ENCODE measurements at places on chromosomes 1 and 21.

- no peak for DNase-seq
These were observed 10.7 kb upstream of the TCHH start for GRCh38 chr1:152125834-152126443.

DNA sequence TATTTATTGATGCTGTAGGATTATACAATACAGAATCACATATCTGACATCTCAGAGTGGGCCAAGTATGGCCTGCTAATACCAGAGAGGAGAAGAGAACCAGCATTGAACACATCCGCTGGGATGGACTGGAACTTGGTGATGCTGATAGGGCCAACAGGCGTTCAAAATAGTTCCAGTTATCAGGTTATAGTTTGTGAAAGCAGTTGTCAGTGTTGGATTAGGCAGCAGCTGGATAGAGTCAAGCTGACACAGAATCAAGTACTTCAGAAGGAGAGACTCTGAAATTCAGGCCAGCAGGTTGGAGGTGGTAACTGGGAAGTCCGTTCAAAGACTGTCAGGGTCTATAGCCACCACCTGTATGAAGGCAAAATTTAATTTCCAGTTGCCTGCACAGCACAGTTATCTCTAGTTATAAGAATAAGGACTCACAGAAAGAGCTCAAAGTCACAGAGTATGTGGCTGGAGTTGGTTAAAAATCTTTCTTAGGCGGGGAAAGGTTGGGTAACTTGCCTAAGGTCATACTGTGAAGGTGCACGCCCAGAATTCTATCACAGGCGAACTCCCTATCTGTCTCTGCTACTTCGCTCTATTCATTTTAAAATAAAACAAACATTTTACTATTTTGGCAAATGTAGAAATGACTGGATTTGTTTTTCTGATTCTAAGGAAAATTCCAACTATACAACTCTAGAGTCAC lies 9.9 kb upstream of the DIPK1A start:
- no peak for DNase-seq

DNA sequence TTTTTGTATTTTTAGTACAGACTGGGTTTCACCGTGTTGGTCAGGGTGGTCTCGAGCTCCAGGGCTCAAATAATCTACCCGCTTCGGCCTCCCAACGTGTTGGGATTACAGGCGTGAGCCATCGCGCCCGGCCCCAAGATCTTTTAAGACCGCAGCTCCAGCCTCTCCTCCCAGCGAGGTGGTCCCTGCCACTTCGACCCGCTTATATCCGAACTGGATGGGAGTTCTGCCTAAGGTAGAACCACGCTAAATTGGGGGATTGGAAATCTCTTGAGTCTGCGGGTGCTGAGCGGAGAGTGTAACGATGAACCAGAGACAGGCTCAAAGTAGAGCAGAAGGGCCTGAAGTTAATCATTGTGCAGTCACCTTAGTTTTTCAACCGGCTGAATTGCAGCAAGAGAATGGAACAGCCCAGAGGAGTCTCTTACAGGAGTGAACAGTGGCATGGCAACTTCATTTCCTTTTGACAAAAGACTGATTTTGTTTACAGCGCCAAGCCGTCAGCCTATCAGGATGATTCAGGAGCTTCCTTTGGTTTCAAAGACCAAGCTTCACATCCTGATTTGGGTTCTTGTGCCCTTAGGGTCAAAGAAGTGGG lies 726 bp upstream of the CYB5R1 start:
- DNase-seq: no peak

DNA sequence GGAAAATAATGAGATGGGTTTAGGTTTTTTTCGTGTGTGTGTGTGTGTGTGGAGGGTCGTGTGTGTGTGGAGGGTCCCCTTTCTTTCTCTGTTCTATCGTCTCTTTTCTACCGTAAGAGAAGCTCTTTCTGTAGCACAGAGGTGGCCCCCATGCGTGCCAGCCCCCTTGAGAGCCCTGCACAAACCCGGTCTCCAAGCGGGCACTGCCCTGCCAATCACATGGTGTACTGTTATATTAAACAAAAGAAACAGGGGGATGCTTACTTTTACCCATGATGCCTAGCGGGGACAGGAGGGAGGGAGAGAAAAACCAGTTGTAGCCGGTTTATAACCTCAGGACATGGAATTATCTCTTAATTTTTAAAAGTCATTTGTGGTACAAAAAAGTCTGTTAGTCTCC lies 41.0 kb downstream of the GATAD2B start:
- DNase-seq: peak; percentile 14

DNA sequence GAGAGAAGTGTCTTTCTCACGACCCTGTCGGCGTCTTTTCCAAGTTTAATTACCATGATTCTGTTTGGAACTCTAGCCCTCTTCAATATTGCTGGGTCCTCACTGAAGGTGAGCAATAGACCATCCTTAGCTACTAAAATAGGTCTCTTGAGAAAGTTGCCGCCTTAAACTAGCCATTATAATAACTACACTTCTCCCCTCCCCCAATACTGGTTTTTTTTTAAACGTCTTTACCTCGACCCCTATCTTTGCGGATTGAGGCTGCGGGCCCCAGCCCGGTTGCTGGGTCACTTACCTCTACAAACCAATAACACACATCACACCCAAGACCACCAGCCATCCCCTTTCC lies 672 bp downstream of the ENSA start:
- no peak for DNase-seq

- DNase-seq: no peak
These were observed 24.8 kb upstream of the EDN2 start for GRCh38 chr1:41509270-41509671.

DNA sequence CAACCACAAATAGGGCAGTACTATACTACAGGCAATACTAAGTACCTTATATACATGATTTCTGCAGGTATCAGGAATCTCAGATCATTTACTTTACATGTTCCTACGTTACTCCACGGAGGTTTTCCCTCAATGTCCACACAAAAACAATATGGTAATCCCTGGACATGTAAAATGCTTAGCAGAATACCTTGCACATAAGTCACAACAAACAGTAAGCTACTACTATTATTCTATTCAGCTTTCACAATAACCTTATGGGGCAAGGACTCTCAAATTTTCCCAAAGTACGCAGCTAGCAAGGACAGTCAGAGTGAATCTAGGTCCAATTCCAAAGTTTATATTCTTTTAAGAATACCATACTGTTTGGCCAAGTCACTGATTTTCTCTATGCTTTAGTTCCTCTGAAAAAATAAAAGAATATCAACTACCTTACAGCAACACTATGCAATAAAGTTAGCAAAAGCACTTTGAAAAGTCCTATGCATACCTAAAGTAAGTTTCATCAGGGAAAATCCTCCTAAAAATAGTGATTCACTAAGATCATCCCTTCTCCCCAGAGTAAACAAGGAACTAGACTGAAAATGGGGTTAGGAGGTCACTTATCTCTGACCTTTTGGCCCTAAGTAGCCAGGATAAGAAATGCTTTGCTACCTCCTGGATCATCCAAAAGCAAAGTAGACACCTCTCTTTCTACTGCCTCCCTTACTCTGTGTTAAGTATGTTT lies 67.4 kb downstream of the LUZP1 start:
- DNase-seq: no peak

GRCh38 chr1:48356901-48357300 lies 115.1 kb downstream of the SPATA6 start:
- no peak for DNase-seq

- no peak for DNase-seq
These were observed 283.8 kb downstream of the CACNA1E start for GRCh38 chr1:181767001-181767708.

GRCh38 chr1:202807451-202807925 lies 733 bp downstream of the KDM5B start:
- peak; percentile 68 for DNase-seq

- DNase-seq: no peak
These were observed 1242.0 kb downstream of the AMY1C start for GRCh38 chr1:104991702-104992101.

DNA sequence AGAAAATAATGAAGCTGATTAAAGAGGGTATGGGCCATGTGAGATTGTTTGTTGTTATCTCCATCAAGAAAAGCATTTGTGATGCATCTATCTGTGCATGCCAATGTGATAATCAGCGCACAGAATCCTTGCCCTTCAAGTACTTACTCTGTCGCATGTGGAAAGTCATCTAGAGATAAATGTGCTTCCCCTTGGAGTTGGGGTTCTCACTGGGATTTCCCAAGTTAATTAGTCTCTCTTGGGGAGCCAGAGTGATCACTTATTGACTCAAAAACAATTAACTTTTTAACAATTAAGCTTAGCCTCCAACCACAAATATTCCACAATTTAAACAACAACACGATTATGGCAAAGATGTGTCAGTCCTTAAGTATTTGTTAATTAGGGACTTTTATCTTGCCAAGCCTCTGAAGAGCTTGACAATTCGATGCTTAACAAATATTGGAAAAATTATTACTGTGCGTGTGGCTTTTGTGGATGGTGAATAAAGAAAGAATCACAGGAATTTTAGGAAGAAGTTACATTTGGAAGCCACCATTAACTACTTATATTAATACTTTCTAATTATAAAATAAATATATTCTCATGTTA lies 17.5 kb downstream of the RHOU start:
- DNase-seq: no peak

DNA sequence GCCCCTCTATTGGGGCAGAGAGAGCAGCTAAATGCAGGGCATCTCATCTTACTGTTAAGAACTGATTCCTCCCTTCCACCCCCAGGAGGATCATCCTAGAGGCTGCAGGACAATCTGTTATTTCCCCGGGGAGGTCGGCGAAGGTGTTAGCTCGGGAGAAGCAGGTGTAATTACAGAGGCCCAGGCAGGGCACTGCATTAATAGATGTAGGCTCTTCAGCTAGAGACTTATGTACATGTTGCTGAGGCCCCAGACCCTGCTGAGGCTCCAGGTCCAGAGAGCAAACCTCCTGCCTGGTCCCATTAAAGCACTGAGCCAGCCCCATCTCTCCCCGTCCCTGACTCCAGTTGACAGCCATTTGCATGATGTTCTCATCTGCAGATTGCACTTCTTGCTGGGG lies 320.3 kb upstream of the VAMP3 start:
- no peak for DNase-seq

DNA sequence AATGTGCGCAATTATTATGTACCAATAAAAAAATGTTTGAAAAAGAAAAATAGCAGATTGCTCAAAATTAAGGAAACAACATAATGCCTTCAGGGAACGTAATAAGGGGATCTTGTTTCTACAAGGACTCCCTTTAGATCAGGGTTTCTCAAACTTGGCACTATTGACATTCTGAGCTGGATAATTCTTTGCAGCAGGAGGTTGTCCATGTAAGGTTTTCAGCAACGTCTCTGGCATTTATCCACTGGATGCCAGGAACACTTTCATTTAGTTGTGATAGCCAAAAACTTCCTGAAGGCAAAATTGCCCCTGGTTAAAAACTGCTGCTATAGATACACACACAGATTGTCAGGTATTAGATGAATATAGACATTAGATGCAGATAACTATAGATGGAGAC lies 666.7 kb upstream of the ADAMTS5 start:
- DNase-seq: no peak

- DNase-seq: no peak
These were observed 2.2 kb upstream of the C1orf167 start for GRCh38 chr1:11759791-11760190.

GRCh38 chr1:192140382-192140781 lies 17.9 kb upstream of the RGS18 start:
- no peak for DNase-seq

GRCh38 chr1:67575861-67576260 lies 109.1 kb upstream of the GADD45A start:
- DNase-seq: no peak

GRCh38 chr1:68506386-68506785 lies 9.5 kb upstream of the DEPDC1 start:
- no peak for DNase-seq

- no peak for DNase-seq
These were observed 26.7 kb downstream of the MIER1 start for GRCh38 chr1:66951513-66951912.

- DNase-seq: no peak
These were observed 12.2 kb upstream of the SELENON start for GRCh38 chr1:25787760-25788166.

DNA sequence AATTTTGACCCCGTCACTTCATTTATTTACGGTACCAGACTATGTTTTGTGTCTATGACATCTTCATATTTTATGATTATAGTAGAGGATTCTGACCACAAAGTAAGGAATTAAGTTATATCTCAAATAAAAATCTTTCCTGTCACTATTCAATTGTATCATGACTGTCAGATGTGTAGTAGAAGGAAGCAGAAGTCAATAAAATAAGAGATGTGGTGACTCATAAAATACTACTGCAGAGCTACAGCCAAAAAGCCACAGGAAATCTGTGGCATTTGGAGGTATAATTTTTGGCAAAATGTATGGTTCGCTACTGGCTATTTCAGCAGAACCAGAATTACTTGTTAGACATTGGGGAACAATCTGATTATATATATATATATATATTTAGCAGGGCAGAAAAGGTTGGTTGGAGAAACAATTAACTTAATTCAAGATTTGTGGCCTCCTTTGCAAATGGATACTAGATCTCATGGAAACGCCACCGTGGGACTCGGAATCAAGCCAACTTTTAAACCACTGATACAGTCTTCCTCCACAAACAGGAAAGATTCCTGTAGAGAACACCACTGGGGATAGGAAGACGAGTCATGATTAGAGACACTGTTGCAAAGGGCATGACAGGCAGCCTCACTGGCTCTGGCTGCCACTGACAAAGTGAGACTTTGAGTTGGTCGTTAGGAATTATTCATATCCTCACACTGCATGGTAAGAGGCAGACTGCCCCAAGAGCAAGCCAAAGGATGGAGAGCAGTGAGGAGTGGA lies 5.1 kb downstream of the FCRL2 start:
- DNase-seq: no peak

- no peak for DNase-seq
These were observed 19.9 kb downstream of the LGR6 start for GRCh38 chr1:202213361-202214088.

DNA sequence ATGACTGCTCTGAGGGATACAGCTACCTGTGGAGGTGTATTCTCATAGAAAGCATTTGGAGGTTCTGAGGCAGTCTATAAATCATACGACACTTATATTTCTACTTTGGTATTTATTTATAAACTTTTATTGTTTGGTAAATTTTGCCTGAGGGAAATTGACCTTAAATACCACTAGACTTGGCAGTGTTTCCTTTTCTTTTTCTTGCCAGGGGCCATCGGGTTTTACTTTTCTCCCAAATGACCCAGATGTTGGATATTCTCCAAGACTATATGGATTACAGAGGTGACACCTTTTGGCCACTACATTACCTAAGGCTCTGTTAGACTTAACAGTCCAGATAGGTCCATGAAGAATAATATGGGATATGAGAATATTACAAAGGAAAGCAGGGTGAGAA lies 28.2 kb downstream of the CHD1L start:
- no peak for DNase-seq

DNA sequence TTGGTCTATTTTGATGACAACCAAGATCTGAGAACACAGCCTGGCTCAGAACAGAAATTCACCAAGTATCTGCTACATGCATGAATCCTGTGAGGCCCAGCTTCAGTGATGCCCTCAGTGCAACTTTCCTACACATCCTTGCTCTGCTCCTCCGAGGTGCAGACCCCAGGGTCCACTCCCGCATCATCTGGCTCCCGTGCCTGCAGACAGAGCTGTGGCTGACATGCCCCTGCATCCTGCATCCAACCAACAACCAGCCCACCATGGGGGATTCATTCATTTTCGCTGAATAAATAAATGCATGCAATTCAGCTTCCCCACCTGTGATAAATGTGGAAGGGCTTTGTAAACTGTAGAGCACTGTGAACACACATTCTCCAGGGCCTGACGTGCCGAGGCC lies 112.3 kb downstream of the GLIS1 start:
- DNase-seq: no peak

Data from ovary (tissue), 10 donors.